ENCODE measurements at places on chromosomes 4 and X.

- no peak for DNase-seq
Observed at GRCh38 chrX:17828171-17828570, 32.9 kb downstream of the RAI2 start.

DNA sequence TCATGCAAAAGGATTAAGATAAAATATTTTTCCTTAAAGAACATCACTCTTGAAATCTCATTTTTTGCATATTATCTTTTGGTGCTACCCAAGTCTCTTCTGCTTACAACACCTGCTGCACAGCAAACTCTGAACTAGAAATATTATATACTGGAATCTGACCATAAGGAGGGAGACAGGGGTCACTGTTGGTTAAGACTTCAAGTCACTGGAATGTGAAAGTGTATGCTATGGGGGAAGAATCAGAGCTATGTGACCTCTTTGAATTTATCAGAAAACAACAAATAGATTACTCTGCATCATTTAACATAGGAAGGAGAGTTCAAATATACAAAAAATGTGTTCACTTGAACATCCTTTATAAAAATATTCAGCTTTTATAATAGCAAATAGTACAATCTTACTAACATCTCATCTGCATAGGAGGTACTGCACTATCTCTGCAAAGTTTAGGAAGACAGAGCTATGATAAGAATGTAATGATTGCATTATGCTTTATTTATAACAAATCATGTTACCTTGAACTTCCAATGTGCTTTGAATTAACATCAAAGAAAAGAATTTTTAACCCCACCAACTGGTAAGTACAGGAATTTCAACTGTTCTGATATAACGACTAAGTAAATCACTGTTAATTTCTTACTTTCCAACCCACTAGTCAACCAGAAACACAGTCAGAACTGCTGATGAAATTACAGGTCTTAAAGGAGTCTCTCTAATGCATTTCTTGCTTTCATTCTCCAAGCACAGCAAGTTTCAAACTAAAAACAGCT is 69.8 kb downstream of the ZNF827 start:
- no peak for DNase-seq

- DNase-seq, result no peak
Observed at GRCh38 chr4:55096619-55097018, 28.8 kb downstream of the KDR start.

- DNase-seq, result peak; percentile 17
Observed at GRCh38 chrX:15686818-15687685, 22.4 kb upstream of the CLTRN start.

DNA sequence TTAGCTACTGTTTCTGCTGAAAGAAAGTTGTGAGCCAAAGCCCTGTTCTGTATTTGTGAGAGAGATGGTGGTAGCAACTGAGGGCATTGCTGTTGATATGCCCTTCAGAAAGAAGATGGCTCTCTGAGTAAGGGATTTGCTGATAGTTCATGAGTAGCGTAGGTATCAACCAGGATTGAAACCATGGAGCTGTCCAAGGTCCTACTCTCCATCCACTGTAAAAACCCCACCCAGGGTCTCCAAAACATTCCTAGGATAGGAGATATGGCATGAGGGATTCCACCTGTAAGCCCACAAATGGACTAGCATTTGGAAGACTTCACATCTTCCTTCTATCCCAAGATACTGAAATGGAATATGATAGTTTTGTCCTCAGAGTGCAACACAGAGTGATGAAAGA is 277.1 kb upstream of the PRKX start:
- no peak for DNase-seq

GRCh38 chrX:118177708-118178107 is 61.1 kb upstream of the KLHL13 start:
- DNase-seq, result no peak

DNA sequence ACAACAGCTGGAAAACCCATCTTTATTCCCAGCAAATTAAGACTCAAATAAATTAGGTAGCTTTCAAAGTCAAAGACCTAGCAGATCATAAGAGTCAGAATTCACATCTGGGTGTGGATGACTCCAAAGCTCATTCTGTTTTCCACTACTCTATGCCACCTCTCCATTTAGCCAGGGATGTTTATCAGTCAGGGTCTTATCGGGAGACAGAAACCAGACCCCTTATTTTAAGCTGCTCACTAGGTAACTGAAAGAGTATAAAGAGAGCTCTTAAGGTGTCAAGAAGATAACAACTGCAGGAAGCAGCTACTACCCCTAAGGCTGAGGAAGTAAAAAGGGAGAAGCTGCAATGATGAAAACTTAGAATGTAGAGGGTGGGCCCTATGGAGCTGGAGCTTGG is 333.7 kb upstream of the KLF3 start:
- no peak for DNase-seq

GRCh38 chr4:151204925-151205524 is 71.9 kb upstream of the PRSS48 start:
- DNase-seq, result no peak

GRCh38 chr4:173192375-173193162 is 24.0 kb downstream of the GALNT7 start:
- DNase-seq, result no peak

GRCh38 chr4:53852343-53852742 is 212.1 kb downstream of the CHIC2 start:
- DNase-seq, result no peak

DNA sequence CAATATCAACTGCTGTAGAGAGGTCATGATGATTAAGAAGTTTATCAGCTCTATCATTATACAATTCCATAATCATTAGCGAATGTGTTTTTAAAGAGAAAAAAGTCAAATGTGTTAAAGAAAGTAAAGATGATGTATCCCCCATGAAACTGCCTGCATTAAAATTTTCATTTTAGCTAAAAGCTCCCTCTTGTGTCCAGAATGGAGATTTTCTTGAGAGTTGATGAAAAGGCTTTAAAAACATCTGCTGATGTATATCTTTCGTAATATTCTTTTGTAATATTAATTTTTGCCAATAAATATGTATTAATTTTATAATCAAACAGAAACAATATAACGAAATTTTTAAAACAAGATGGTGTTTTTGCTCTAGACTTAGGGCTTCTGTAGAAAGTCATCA is 52.1 kb upstream of the LHFPL1 start:
- DNase-seq, result no peak

DNA sequence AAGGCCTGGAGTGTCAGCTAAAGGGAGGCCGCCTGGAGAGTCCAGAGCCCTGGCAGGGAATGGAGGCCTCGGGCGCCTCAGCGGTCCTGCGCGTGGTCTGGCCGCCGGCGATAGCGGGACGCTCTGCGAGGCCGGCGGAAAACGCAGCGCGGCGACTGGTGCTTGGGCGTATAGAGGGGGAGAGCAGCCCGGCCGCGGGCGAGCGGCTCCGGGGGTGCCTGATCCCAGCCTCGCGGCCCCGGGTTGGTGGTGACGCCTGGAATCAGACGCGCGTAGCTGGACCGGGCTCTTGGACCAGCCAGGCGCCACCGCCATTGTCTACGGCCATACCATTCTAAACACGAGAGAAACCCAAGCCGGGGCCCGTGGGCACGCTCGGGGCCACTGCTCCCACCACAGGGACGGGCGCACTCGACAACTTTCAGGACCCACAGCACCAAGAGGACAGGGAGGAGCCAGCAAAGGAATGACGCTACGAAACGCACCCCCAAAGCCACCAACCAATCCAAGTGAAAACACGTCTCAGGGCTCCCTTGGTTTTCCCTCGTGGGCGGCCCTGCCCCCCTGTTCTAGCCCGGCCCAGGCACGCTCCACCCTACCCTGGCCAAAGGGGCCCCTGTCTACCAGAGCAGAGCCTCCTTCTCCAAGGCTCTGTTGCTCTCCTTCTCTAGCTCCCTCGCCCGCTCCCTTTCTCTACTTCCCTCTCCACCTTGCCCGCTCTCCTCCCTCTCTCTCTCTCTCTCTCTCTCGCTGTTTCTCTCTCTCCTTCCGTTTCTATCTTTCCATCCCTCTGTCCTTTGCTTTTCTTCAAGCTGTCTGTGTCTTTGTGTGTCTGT is 7.8 kb downstream of the FRG2 start:
- no peak for DNase-seq

GRCh38 chr4:48986654-48987164 is 634 bp downstream of the CWH43 start:
- DNase-seq, result no peak

DNA sequence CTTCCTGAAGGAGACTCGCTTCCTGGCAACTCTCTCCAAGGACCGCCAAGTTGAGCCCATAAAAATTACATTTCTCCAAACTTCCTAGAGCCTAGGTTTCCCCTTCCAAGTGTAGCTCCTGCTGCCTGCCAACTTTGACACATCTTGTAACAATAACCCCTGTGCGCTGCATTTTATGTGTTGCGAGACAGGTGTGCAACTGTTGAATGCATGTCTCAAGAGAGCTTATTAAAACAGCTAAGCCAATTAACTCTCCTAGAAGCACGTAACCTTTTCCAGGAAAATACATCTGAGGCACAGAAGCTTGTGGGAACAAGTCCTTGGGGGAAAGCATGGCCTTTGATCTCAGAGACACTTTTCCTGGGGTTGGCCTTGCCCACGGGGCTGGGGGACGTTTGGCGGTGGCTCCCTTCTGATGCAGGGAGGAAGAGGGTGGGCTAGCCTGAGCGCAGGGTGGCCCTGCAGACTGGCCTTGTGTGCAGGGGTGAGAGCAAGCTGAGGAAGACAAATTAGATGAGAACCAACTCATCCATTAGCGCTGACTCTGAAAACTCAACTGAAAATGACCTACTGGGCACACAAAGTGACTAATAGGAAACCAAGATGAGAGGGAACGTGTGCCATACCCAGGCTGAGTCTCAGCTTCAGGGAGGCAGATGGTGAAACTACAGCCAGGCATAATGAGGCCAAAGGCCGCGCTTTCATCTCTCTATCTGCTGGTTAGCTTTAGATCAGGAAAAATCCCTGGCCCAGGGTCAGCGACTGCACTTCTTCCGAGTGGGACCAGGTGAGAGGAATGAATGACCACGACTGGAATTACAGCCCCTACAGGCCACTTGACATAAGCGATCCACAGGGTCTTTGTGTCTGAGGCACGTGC is 75.3 kb downstream of the ENPP6 start:
- no peak for DNase-seq

- no peak for DNase-seq
Observed at GRCh38 chr4:176838601-176839433, 46.1 kb upstream of the VEGFC start.

- DNase-seq, result no peak
Observed at GRCh38 chrX:84133023-84133422, 55.0 kb downstream of the RPS6KA6 start.

DNA sequence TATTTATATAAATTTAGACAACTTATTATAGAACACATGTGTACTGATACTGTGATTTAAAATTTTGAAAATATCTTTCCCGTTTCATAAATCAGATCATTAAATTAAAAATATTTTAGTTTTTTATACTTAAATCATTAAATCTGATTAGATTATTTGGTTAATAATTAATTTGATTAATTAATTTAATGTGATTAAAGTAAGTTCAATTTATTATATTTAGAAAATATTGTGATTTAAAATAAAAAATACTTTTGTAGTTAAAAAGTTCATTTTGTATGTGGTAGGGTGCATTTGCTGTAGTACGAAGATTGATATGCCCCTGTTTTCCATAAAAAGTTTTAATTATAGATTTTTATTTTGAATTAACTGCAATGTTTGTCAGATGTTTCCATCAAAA is 1323.4 kb downstream of the RAPGEF2 start:
- no peak for DNase-seq

GRCh38 chrX:118807151-118808017 is 16.2 kb upstream of the ZCCHC12 start:
- DNase-seq, result no peak

DNA sequence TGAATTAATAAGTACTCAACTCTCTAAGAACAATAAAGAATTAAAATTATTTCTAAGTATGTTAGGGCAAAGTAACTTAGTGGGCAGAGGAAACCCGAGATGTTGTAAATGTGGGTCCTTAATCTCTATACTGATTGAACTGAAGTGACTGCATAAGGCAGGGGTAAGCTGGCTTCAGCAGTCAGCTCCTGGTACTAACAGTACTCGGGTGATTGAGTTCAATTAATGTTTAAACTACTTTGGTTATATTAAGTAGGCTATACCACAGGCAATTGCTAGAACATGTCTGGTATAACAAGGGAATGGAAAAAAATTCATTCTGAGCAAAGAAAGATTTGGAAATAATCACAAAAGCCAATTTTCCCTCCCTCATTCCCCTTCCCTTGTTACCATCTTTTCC is 90.7 kb downstream of the LNX1 start:
- no peak for DNase-seq

- no peak for DNase-seq
Observed at GRCh38 chr4:52864793-52865192, 2.7 kb downstream of the RASL11B start.

GRCh38 chrX:97050392-97050791 is 166.7 kb downstream of the RPA4 start:
- DNase-seq, result no peak

- DNase-seq, result no peak
Observed at GRCh38 chr4:166838975-166839614, 395.2 kb downstream of the SPOCK3 start.

DNA sequence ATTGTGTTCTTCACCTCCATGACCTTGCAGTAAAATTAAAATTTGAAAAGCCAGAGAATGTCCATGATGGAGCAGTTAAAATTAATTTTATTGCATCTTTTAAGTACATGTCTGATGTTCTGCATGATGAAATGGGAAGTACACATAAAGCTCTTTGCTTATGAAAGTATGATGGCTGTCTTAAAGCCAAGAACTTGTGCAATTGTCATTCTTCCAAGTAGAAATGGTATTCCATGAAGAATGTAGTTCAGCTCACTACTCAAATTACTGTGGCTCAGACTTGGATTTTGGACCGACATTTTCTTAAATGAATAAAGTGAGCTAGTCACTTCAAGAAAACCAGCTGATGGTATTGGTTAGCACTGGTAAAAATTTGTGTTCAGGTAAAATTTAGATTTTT is 161.7 kb upstream of the CXCL13 start:
- no peak for DNase-seq

DNA sequence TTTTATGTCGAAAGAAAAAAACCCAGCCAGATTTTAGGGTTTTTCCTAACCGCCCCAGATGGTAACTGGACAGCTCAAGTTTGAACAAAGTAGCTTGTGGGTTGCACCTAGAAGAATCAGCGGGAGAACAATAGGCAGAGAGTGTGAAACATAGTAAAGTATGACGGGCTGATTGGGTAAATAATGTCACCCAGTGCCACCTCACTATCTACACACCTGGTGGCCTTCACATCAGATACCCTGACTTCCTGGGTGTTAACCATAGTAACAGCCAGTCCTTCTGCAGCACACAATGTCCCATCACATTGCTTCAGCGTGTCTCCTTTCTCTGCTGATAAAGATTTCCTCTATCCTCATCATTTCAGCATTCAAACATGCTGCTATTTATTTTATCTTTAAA is 159.1 kb upstream of the HS3ST1 start:
- no peak for DNase-seq
